ENCODE measurements at places on chromosomes 11 and 22. TPM values are rescaled to one million over a fixed set of nuclear protein-coding genes. Genes with fewer than 3 reads are reported as not detected.

Gene ACER3
- total RNA-seq, result 27.0 TPM

Gene LRP5
- total RNA-seq, result 46.2 TPM

Gene LSP1
- 39.1 TPM for total RNA-seq

Gene TRPC6
- 2.4 TPM for total RNA-seq

Gene MYEOV
- 0.46 TPM for total RNA-seq

Gene MCHR1
- total RNA-seq, result 0.52 TPM

Gene OR10D3
- not detected for total RNA-seq

Gene GP1BB
- not detected for total RNA-seq

- no peak for DNase-seq
Measured at GRCh38 chr11:118229274-118229847, 4.5 kb upstream of the JAML start.

DNA sequence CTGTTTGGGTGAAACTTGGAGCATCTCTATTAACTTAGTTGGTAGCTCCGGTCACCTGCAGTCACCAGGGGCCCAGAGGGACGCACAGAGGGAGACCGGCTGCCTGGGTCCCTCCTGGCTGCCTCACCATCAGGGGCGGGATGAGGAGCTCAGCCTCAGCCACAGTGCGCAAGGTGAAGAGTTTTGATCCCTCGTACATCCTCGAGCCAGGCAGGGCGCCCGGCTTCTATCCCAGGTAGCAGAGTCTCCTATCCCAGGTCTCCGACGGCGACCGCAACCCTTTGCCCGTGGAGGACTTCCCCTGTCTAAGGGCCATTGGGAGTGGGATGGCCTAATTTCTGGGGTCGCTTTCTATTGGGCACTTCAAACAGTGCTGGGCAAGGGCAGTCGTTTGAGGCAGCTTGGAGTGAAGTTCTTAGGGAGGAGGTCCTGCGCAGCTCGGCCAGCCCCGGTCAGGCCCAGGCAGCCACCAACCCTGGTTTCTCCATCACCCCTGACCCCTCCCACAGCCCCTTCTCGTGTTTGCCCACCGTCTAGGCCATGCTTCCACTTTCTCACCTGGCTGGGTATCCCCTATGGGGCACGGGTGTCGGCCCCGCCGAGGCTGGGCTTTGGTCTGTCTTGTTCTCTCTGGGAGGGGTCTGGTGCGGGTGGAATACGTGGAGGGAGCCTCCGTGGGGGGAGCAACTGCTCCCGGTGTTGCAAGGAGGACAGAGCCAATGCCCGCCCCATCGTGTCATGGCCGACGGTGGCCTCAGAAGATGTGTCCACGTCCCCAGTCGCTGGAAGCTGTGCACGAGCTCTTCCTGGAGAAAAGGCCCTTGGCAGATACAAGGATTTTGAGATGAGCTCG is 3.6 kb upstream of the MRGPRG start:
- peak; percentile 81 for DNase-seq

GRCh38 chr11:10494636-10495463 is 39.8 kb downstream of the AMPD3 start:
- no peak for DNase-seq

GRCh38 chr11:134637091-134638015 is 225.3 kb upstream of the B3GAT1 start:
- DNase-seq, result no peak

GRCh38 chr11:3736816-3737215 is 60.5 kb downstream of the NUP98 start:
- DNase-seq, result no peak

GRCh38 chr22:42964994-42965699 is 49.8 kb downstream of the PACSIN2 start:
- DNase-seq, result no peak

- no peak for DNase-seq
Measured at GRCh38 chr11:22539821-22540256, 85.8 kb downstream of the FANCF start.

DNA sequence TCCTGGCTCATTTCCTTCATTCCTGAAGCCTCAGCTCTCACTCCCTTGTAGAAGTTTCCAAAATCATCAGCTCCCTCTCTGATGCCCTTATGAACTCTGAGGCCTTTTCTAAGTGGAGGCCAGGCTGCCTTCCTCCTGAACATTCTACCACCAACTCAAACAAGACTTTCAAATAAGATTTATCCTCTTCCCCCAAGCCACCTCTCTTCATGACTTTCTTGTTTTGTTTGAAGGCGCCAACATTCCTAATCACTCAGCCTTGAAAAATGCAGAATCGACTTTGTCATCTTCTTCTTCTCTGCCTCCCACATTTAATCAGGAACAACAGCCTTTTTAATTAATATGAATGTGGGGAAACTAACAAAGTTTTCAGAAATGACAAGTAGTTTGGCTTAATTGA is 927.9 kb downstream of the OPCML start:
- DNase-seq, result no peak

DNA sequence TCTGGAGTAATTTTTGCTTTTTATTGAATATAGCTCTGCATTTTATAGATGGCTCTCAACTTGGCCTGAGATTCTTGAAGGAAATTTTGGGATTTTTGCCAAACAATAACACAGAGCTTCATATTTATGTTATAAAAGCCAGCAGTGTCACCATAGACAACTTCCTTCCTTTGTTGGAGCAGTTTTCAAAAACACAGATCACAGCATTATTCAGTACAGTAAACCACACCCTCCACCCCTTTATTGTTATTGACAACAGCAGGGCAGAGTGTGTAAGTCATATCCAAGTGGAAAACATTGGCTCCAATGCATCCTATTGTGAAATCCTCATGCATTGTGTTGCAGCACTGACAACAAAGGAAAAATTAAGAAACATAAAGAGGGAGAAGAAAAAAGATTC is 62.6 kb upstream of the PRSS23 start:
- DNase-seq, result no peak

GRCh38 chr11:30816959-30817880 is 231.1 kb upstream of the MPPED2 start:
- DNase-seq, result no peak

GRCh38 chr11:133895551-133895950 is 50.2 kb upstream of the SPATA19 start:
- no peak for DNase-seq

- no peak for DNase-seq
Measured at GRCh38 chr11:33924341-33924740, 32.5 kb upstream of the LMO2 start.

- no peak for DNase-seq
Measured at GRCh38 chr22:22099194-22099486, 116.6 kb upstream of the TOP3B start.

DNA sequence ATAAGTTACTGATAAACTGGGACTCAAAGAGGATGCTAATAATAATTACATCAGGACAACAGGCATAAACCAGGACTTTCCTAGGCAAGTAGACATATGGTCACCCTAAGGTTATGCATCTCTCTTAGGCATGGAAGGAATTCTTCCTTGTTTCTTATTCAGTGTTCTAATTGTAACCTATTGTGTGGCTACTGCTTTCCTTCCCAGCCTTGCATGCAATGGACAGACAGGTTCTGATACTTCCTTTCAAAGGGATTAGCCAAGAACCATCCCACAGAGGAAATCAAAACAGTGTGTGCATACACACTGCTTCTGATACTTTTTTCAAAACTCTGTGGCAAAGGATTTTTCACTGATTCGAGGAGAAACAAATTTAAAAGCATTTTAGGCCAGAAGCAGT is 48.3 kb downstream of the RRAS2 start:
- no peak for DNase-seq

DNA sequence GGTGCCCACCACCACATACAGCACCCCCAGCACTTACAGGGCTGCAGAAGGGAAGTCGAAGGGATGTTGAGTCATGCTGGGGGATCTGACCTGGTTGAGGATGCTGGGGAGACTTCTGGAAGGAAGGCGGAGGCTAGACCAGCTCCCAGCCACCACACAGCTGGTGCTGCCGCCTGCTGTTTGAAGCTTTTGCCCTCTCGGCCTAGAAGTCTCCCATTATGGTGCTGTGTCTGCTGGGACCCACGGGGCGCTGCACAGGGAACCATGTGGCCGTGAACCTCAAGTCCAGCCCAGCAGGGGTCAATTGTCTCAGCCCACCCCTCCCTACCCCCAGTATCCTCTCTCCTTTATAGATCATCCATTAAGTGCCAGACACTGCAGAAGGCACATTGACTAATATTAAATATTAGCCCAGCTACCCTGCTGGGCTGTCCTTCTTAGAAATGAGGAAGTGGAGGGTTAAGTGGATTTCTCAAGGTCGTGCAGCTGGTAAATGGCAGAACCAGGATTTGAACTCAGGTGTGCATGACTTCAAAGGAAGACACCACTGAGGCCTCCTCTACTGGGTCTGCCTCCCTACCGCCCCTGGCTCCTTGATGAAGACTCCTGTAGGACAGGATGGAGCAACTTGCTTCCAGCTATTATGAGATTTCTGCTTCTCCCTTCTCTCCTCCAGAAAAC is 49.7 kb downstream of the CYTH4 start:
- DNase-seq, result no peak

DNA sequence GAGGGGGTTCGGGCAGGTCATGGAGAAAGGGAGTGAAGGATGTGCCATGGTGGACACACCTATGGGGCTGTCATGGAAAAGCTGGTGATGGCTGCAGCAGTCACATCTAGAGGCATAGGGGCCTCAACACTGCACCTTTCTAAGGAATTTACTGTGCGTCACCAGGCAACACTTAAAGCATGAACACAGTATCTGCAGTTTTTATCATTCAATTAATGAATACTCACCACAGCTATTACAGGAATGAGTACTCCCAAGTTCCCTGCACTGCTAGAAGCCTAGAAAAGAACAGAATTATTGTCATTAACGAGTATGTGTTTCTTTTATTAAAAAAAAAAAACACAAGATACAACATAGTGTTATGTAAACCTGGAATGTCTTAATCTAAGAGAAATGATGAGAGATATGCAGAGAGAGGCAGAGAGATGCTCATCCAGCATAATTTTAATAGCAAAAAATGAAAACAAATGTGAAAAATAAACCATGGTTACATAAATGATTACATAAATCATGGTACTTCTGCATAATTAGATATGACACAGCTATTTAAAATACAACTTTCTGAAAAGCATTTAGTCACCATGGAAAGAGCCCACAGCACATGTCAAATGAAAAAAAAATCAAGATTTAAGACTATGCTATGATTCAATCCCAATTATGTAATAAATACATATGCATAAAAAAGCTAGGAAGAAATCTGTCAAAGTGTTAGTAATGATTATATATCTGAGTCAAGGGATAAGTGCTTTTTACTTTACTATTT is 19.2 kb downstream of the SERPIND1 start:
- no peak for DNase-seq

DNA sequence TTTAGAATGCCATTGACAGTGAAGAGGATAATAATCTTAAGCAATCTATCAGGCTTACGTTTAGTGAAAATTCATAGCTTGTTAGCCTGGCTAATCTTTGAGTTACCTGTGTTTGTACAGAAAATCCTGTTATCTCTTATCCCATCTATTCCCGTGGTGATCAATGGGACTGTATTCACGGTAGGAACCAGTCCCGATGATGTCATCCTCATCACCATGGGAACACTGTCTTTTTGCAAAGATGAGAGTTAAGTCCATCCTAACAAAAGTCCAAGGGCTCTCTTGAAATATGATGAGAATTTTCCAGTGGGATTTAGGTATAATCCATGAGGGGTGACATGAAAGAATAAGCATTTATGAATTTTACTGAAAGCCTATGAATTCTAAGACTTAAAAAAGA is 762.2 kb downstream of the ETS1 start:
- no peak for DNase-seq

DNA sequence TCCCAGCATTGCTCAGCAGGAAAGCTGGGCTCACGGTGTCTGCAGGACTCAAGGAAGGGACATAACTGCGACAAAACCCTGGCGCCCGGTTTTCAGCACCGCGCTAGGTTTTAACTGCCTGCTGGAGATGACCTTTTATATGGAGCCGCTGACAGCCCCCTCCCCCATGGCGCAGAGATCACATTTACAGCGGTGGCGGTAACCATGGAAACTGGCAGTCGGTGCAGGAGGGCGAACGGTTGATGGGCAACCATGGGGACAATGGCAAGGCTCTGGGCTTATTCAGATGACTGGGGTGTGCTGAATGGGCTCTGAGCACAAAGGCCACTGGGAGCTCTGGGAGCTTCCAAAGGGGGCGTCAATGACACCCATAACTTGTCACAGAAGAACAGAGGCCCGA is 37.2 kb downstream of the CELSR1 start:
- DNase-seq, result no peak

- no peak for DNase-seq
Measured at GRCh38 chr11:115342142-115342541, 162.1 kb downstream of the CADM1 start.

DNA sequence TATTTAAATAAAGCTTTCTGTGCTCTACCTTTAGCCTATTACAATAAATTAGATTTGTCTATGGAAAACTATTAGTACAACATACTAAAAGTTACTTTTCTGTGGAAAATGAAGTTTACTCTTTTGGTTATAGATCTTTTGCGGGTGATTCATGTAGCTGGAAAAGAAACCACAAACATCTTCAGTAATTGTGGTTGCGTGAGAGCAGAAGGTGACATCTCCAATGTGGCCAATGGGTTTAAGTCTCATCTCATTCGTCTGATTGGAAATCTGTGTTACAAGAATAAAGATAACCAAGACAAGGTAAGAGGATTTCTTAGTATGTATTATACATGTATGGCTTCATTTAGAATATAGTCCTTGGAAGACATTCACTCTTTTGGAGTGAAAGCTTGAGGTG is 68.6 kb downstream of the ATXN10 start:
- DNase-seq, result no peak

- no peak for DNase-seq
Measured at GRCh38 chr11:127471662-127472061, 471.1 kb upstream of the KIRREL3 start.

DNA sequence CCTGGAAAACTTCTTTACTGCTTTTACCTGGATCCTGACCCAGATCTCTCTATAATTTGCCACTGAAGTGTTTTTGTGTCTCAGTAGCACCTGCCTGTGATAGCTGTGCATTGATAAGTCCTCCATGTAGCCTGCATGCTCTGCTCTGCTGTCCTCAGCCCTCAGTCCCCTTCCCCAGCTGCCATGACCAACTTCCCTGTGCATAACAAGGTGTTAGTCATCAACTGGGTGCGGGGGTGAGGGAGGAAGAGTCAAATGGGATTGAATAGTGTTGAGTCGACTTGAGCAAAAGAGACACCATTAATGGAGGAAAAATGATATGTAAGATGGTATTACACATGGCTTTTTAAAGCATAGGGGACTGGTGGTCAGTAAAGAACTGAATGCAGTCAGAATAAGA is 92.2 kb upstream of the PLET1 start:
- no peak for DNase-seq

DNA sequence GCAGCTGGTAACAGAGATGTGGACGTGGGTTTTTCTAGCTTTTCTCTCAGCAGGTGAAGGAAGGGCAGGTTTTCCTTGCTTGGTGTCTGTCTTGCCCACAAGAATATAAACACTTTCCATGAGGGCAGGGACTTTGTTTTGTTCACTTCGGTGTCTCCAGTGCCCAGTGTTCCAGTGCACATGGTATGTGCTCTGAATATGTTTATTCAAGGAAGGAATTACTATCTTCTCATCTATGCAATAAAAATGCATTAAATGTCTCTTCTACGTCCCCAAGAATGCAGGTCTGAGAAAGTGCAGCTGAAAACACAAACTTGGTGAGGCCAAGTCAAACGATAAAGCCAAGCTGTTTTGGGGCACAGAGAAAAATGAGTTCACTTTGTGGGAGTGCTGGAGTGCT is 56.3 kb upstream of the PLET1 start:
- DNase-seq, result no peak

GRCh38 chr22:20084547-20085413 is 4.7 kb downstream of the DGCR8 start:
- no peak for DNase-seq

GRCh38 chr11:120385655-120386054 is 49.4 kb downstream of the ARHGEF12 start:
- no peak for DNase-seq

- DNase-seq, result no peak
Measured at GRCh38 chr11:44813401-44813800, 86.6 kb downstream of the TSPAN18 start.

Data from posterior vena cava (tissue), 2 donors.